ENCODE measurements at places on chromosomes 11 and 22.

DNA sequence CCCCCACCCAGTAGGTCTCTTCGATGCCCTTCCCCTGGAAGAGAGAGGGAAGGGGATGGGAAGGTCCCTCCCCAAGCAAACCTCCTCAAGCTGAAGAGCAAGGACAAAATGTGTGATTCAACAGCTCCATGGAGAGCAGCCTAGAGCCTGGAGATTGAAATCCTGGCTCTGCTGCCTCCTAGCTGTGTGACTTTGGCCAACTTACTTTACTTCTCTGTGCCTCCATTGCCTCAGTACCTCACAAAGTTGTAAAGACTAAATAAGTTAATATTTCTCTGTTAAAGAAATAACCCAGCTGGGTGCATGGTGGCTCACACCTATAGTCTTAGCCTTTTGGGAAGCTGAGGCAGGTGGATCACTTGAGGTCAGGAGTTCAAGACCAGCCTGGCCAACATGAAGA lies 21.1 kb upstream of the LRRC32 start:
- no peak for DNase-seq

DNA sequence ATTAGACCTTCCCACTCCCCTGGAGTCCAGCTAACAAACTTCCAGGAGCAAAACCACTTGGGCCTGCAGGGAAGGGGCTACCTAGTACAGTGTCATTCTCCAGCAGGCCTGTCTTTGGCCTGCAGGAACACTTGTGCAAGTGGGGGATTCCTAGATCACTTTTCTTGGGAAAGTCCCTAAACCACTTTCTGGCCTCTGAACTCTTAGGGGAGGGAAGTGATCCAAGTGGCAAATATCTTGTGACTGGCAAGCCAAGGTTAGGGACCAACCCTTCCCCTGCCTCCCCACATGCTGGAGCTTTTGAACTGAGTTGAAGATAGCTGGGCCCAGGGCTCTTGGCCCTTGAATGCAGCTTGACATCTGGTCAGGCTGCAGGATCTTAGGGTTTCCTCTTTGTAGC lies 17.2 kb downstream of the PPFIBP2 start:
- DNase-seq, result no peak

- no peak for DNase-seq
These were observed 46.3 kb upstream of the SYT13 start for GRCh38 chr11:45332276-45332934.

- peak; percentile 25 for DNase-seq
These were observed 15.1 kb downstream of the UQCR10 start for GRCh38 chr22:29782061-29782845.

GRCh38 chr11:61297746-61298145 lies 2.6 kb upstream of the VWCE start:
- DNase-seq, result peak; percentile 6

GRCh38 chr11:32107647-32108046 lies 16.8 kb downstream of the RCN1 start:
- no peak for DNase-seq

GRCh38 chr11:118230088-118230487 lies 5.3 kb upstream of the JAML start:
- no peak for DNase-seq

DNA sequence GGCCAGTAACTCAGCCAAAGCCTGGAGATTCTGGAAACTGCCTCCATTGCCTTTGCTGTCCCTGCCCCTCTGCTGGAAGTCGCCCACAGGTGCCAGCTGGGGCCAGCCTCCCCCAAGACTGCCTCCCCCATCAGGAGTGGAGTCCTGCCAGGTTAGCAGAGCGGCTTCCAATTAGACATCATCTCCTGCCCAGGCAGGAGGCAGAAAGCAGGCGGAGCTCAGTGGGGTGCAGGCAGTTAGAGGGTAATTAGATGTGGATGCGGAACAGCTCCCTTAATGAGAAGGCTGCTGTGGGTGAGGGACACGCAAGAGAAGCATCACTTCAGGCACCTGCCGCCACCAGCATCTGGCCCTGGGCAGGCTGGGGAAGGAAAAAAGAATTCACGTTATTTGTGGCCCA lies 90.9 kb upstream of the TP53I11 start:
- DNase-seq, result no peak

- DNase-seq, result no peak
These were observed 47.1 kb upstream of the SYT13 start for GRCh38 chr11:45333001-45333971.

GRCh38 chr22:26700886-26701285 lies 43.5 kb downstream of the MIAT start:
- no peak for DNase-seq

GRCh38 chr22:48923996-48924395 lies 903.7 kb downstream of the BRD1 start:
- DNase-seq, result no peak

DNA sequence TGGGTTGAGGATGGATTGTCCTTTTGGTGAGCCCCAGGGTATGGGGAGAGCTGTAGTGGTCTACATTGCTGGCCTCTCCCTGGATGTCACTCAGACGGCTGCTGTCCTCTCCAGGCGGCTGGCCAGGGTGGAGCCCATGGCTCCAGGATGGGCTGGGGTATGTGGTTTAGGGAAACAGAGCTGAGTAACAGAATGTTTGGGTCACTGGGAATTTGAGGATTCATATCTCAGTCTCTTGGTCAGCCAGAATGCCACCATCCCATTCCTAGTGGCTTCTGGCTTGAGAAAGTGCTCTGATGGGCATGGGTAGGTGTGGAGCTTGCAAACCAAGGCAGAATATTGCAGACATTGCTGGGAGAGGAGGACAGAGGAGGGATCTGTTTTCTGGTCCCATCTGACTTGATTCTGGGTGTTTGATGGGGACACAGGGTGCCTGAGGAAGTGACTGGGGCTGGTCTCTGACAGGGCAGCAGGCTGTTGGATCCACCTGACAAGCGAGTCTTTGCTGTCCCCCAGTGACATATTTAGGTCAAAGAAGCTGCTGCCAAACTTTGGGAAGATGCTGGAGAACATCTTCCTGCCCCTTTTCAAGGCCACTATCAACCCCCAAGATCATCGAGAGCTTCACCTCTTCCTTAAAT lies 41.4 kb downstream of the AMPD3 start:
- DNase-seq, result no peak

DNA sequence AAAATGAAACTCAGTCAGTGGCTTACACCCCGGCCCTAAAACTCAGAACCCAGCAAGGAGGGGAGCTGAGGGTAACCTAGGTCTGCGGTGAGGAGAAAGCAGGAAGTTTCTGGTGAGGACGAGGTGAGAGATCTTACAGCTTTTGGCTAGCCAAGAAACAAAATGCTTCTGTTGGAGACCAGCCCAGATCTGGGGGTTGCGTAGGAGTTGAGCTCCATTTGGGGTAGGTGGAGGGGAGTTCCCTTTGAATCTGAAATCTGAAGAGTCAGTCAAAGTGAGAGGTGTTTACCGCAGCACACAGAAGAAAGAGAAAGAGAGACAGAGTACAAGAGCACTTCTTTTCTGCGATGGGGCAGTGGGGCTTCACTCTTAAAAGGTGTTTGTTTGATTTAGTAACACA lies 29.6 kb downstream of the EHF start:
- DNase-seq, result no peak

- no peak for DNase-seq
These were observed 385 bp downstream of the TST start for GRCh38 chr22:37018815-37019308.

DNA sequence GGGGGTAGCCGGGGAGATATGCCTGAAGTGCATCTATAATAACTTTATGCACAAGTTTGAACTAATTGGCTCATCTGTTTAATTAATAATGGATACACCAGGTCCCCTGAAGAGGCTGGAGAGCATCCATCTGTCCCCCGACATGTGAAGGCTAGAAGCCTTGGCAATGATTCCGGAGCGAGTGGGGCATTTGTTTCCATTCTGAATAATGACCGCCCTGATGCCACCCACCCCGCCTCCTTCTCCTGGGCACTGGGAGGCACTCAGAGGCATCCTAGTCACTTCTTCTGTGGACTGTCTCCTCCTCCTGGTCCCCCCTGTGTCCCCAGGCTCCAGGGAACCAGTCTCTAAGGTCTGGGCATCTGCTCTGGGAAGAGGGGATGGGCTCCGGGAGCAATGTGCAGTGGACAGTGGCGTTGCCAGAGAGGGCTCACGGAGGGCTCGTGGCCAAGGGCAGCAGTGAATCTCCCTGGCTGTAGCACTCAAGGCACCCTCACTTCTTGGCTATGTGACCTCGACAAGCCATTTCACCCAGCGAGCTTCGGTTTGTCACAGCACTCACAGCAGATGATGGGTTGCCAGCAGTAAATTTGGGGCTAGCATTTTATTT lies 64.7 kb downstream of the TSPAN18 start:
- no peak for DNase-seq

GRCh38 chr11:117766576-117766975 lies 30.4 kb downstream of the DSCAML1 start:
- no peak for DNase-seq

DNA sequence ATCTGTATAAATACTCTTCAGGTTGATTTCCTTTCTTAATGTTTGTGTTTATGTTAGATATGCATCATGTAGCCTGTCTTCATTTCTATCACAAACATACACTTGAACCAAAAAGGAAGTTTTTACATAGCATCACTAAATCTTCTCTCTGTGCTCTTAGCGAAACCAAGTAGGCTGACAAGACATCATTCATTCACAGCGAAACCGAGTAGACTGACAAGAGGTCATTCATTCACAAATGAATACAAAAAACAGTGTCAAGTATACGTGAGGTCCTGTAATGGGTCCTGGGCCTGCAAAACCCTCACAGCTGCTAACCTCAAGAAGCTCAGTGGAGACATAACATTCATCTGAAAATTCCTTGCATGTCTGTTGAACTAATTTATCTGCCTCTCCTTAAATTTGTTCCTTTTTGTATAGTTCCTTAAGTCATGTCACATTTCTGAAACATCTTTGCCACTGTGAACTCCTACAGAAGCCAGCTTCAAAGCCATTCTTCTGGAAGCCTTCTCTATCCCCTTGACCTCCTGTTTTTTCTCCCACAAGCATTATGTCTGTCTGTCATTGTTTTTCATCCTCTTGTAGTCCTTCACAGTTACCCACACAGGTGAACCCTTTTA lies 9.8 kb upstream of the HBE1 start:
- no peak for DNase-seq

GRCh38 chr11:8776209-8776608 lies 93.6 kb downstream of the RPL27A start:
- DNase-seq, result no peak

DNA sequence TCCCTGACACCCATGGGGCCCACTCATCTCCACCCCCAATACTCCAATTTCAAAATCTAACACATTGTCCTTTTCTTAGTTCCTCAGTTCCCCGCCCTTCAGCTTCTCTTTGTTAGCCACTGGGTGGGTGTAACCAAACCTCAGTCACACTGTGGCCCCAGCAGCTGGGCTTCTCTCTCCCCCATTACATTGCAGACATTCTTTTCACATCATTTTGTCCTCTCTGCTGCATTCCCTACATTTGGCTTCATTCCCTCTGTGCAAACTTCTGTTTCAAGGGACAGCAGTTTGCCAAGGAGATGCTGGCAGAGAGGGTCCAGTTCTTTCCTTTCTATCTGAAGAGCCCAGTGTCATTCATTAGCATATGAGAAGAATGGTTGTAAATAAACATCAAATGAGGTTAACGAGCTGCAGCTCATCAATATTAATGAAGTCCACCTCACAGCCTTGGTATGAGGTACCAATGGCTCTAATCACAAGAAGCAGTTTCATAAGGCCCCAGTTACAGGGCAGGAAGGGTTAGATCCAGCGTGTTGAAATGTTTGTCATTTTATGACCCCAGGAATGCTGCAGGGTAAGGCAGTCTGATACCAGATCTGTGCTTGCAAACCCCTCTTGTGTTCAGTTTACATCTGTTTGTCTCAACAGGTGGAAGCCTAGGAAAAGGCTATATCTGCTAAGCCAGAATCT lies 72.3 kb downstream of the ARFGAP2 start:
- peak; percentile 55 for DNase-seq

GRCh38 chr11:128854841-128855240 lies 12.3 kb downstream of the KCNJ1 start:
- no peak for DNase-seq

GRCh38 chr11:1271927-1272326 lies 37.5 kb downstream of the TOLLIP start:
- DNase-seq, result no peak

- no peak for DNase-seq
These were observed 7.0 kb downstream of the THY1 start for GRCh38 chr11:119415966-119416365.

GRCh38 chr11:128086794-128087193 lies 500.6 kb downstream of the ETS1 start:
- no peak for DNase-seq

DNA sequence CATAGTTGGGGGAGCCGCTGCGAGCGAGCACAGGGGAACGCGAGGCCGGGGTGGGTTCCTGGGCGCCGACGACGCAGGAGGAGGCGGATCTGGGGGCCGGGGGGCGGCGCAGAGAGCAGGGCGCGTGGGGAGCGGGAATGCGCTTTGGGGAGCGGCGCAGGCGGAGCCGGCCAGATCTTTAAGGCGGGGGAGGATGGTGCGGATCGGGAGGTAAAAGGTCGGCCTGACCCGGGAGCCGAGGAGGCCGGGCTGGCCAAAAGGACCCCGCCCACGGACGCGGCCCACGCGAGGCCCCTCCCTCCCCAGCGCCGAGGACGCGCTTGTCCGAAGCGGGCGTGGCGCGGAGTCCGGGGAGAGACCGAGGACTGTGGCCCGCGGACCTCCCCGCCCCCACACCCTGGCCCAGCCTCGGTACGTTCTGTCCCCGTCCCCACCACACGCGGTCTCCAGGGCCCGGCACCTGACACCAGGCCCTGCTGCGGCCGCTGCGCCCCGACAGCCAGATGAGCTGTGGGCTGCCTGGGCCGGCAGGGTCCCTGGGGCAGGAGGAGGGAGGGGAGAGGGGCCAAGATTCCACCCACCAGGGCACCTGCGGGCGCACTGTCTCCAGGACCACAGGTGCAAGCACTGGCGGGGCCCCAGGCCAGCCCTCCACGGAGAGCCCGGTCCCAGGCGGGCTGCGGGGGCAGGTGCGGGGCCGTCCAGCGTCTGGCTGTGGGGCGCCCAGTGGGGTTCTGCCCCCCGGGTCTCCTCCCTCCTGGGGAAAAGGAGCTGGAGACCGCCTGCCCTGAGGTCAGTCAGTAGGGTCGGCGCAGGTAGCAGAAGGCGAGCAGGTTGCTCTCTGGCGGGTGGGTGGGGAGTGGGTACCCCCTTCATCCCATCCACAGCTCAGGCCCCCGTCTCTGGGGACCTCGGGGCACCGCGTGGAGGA lies 10.9 kb downstream of the PIM3 start:
- DNase-seq, result no peak

DNA sequence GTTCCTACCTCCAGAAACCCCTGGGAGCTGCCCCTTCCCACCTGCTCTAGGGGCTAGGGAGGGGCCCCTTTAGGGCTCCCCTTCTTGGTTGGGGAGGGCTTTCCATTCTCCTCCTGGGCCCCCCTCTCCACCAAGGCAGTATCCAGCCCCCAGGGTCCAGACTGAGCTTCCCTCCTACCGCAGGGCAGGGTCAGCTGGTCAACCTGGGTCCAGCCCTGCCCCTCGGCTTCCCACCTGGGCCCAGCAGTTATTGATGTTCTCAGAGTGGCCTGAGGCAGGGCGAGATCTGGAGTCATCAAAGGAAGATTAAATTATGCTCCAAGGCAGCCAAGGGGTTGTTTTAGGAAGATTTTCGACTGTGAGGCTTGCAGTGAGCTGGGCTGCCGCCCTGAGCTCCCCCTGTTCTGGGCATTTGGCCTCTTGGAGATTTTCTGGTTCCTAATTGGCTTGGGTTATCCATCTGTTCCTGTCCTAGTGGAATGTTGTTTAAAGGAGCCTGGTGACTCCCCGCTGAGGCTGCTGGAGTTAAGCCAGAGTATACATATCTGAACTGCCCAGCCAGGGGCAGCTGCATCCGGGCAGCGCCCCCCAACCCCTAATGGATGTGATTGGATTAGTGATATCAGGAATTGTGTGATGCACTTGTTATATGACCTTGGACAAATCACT lies 1.8 kb upstream of the SLC22A8 start:
- DNase-seq, result no peak

- no peak for DNase-seq
These were observed 35.2 kb upstream of the FIBIN start for GRCh38 chr11:26958702-26959049.
